Right cardiac atrium (tissue), 5 donors: ENCODE measurements at places on chromosomes 5 and 9. TPM values are rescaled to one million over a fixed set of nuclear protein-coding genes. Genes with fewer than 3 reads are reported as not detected.

TRIM52 gene
- total RNA-seq: 11.3 TPM

SLC23A1 gene
- not detected for total RNA-seq

DNA sequence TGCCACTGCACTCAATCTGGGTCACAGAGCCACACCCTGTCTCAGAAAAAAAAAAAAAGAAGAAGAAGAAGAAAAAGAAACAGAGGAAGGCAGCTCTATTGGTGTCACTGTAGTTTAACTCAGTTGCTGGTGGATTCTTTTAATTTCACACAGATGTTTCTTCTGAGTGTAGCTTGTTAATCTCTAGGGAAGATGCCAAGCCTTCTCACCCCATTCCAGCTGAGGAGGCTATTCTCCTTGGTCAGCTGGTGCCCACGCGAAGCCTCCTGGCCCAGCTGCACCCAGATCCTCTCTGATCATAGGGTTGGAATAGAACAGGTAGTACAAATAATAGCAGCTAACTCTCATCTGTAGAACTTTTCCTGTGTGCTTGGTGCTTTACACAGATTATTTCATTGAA, 113.8 kb upstream of the SPRY4 start:
- no peak for DNase-seq

- DNase-seq: no peak
Observed at GRCh38 chr9:128404560-128404959, 16.1 kb upstream of the CERCAM start.

GRCh38 chr5:163260961-163261360, 176.4 kb upstream of the CCNG1 start:
- DNase-seq: no peak

DNA sequence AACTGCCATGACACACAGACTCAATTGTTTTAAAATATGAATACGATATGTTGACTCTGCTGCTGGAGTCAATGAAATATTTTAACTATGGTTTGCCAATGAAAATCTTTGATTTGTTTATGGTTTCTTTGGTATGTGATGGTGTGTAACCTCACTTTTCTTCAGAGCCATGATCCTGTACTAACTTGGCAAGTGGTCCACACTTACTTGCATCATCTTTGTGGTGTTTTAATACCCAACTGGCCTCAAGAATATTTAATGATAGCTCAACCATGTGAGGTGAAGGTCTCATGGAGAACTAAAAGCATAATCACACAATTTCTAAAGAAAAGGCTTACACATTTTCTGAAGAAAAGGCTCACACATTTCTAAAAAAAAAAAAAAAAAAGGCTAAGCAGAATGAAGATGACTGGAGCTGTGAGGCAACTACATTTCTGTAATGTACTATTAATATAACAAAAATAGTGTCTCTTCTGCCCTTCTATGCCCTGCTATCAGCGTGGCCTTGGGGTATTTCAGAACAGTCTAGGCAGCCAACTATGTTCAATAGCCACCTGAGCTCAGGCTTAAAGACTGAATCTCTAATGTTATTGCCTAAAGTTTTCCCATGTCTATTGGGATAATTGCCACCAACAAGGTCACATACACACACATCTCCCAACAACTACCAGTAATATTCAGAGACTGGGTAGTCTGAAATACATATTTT, 395.0 kb downstream of the MLLT3 start:
- DNase-seq: no peak

GRCh38 chr5:38585816-38586215, 29.4 kb upstream of the LIFR start:
- DNase-seq: no peak

DNA sequence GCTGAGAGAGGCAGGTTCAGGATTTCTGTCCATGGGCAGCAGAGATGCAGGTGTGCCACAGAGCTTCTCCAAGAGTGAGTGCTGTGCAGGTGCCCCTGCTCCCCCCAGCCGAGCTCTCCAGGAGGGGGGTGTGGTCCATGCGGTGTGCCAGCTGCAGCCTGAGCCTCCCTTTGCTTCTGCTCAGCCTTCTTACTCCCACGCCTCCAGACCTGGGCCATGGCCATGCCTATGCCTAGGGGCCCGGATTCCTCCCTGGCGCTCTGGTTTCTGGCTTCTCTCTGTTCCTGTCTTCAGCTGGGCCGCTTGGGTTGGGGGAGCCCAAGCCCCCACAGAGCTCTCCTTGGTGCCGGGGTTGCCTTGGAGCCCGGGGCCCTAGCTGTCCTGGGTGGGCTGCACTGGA, 133.3 kb downstream of the CACNA1B start:
- DNase-seq: no peak

- DNase-seq: no peak
Observed at GRCh38 chr5:72065751-72066255, 41.5 kb upstream of the MAP1B start.

- DNase-seq: no peak
Observed at GRCh38 chr9:134419684-134420076, 93.4 kb downstream of the RXRA start.

CREB3 gene
- total RNA-seq: 24.5 TPM

DNA sequence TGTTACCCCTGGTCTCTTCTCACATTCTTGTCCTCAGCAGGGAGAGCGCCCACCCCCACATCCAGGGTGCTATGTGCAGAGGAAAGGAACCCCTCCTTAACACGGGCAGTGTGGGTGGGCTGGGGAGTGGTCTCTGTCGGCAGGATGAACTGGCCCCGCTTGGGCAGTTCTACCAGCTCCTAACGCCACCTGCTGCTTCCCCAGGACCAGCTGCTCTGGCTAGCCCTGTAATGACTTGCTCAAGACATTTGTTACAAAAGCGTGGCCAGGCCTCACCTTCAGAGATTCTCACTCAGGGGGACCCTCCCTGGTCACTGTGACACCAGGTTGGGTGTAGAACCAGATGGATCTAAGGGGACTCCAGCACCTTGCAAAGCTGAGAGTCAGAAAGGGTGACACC, 82.4 kb downstream of the HMCN2 start:
- no peak for DNase-seq

PPP2R2B gene
- 5.5 TPM for total RNA-seq

- no peak for DNase-seq
Observed at GRCh38 chr5:2227433-2227832, 344.7 kb upstream of the IRX4 start.

GRCh38 chr9:136551401-136552116, 5.7 kb upstream of the NOTCH1 start:
- peak; percentile 91 for DNase-seq

DNA sequence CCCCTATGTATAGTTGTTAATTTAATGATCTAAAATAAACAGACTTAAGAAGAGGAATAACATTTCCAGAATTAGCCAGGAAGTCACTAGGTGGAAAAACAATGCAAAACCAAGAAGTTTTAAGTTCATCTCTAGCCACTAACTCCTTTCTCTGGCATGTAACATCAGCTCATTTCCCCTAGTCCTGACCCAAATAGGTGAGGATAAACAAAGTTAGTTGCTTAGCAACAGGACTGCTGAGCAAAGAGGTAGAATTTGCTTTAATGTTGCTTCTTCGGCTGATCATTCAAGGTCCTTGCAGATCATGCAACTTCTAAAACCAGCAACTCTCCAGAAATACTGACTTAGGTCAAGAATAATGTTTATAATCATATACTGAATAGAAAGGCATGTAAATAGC, 675.8 kb downstream of the CETN3 start:
- DNase-seq: no peak

DNA sequence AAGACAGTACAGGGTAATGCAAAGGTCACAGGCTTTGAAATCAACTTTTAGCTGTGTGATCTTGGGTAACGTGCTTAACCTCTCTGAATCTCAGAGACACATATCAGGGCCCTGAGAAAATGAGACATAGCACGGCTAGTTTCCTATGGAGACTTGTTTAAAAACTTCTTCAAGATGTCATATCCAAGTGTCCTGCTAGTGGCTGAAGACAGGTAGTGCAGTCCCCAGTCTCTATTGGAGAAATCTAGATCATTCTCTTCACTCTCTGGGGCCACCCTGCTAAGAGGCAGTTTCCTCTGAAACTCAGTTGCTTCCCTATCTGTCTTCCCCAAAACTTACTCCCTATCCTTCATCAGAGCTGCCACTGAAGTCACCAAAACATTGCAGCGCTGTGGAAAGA, 30.3 kb upstream of the GRXCR2 start:
- no peak for DNase-seq

FOXD4L5 gene
- total RNA-seq: 0.09 TPM

DNA sequence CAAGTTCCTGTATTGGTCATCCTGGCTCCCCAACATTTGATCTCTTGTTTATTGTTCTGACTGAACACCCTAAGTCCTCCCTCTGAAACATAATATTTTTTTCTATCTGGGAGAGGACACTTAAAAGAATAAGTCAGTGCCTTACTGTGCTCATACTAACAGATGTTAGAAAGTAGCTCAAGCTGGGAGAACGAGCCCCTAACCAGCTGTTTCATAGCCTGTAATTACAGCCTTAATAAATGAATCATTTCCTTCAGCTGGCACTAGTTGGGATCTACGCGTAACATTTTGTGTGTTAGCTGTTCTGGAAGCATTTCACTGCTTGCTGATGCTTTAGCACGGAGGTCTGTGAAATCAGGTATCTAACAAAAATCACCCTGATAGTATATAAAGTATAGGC, 345.9 kb upstream of the RIOK2 start:
- no peak for DNase-seq

- DNase-seq: no peak
Observed at GRCh38 chr5:128869970-128870369, 95.3 kb upstream of the SLC27A6 start.

MED10 gene
- total RNA-seq: 25.1 TPM

SPACA9 gene
- total RNA-seq: 9.4 TPM

PCDHGA5 gene
- total RNA-seq: 4.1 TPM

DNA sequence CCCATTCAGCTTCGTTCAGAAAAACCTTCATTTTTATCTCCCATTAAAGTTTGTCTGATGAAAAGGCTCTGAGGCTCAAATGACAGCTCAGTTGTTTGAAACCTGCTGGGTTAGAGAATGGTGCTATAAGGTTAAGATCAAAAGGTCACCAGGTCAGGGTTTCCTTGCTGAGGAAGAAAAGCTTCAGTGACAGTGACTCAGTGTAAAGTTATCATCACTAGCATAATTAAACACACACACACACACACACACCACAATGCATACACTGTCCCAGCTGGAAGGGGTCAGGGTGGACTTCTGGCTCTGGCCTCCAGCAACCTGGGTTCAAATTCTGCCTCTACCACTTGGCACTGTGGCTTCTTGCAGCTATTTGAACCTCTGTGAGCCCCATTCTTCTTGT, 281.1 kb downstream of the DOCK8 start:
- no peak for DNase-seq

DNA sequence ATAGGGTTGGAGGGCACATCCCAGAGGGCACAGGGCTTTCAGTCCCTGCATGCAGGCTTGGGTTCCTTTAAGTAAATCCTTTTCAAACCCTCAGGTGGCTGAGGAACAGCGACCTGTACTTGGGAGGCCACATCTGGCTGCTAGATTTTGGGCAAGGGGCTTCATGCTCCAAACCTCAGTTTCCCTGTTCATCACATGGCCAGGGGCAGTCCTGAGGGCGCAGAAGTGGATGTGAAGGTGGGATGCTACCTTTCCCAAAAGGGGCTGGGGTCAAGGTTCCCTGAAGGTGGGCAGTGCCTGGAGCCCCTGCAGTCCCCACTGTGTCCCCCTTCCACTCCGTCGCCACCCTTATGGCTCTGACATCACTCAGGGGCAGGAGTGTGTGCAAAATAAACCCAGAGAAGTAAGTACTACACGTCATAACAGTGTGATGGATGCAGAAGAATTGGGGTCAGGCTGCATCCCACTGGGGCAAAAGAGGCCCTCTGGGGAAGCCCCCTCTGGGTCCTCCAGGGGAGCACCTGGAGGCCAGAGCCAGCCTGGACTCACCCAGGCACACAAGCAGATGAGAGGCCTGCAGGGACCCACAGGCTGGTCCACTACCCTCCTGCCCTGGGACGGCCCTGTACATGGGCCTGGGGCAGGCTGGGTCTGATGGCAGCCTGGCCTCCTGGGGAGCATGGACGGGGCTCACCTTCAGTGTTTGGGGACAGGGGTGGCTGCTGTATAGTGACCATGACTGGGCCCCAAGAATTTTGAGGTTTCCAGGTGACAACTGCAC, 1.9 kb upstream of the CARD19 start:
- no peak for DNase-seq

SLC22A4 gene
- total RNA-seq: 2.8 TPM

DNA sequence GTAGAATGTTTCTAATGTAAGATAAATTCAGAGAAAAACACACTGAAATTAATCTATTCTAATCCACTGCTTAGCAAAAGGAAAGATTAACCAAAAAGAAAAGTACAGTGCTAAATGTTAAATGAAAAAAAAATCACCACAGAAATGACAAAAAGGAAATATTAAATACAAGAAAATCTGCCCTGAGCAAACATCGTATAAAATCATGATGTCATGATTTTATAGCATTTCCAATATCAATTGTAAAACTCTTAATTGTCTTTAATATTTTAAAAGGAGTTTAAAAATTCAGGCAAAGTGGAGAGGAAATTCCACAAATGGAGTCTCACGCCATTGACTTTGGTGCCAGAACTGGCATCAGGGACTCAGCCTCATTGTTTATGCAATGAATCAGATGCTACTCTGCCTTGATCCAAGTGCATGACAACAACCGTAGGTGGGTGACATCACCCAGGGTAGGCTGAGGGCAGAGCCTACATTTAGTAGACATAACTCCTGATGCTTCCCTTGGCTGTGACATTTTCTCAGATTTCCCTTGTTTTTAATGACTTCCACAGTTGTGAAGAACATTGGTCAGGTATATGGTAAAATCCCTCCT, 696.8 kb downstream of the SEMA5A start:
- no peak for DNase-seq

DNA sequence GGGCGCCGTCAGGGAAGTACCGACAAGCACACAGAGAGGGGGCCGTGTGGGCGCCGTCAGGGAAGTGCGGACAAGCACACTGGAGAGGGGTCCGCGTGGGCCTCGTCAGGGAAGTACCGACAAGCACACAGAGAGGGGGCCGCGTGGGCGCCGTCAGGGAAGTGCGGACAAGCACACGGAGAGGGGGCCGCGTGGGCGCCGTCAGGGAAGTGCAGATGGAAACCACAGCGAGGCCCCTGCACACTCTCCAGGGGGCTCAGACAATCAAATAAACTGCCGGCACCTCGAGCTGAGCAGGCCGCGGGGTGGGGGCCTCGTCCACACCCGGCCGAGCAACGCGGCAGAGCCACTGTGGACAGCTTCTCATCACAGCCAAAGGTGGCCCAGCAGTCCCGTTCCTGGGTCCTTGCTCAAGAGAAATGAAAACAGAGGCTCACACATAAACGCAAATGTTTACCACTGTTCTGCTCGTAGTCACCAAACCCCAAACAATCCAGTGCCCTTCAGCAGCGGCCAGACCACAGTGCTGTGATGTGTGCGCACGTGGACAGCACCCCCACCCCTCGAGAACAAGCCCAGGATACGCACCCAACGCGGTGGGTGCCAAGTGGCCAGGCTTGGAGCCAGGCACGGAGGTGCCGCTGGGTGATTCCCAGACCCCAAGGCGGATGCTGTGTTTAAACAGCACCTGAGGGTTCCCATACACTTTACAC, 24.7 kb downstream of the TPPP start:
- peak; percentile 13 for DNase-seq
